Aorta (tissue), 5 donors: ENCODE measurements at places on chromosomes 1 and 21. TPM values are rescaled to one million over a fixed set of nuclear protein-coding genes. Genes with fewer than 3 reads are reported as not detected.

Gene TESK2
- total RNA-seq, result 5.2 TPM

Gene SELE
- 38.8 TPM for total RNA-seq

Gene ASPM
- total RNA-seq, result 1.6 TPM

Gene F11R
- 21.7 TPM for total RNA-seq

DNA sequence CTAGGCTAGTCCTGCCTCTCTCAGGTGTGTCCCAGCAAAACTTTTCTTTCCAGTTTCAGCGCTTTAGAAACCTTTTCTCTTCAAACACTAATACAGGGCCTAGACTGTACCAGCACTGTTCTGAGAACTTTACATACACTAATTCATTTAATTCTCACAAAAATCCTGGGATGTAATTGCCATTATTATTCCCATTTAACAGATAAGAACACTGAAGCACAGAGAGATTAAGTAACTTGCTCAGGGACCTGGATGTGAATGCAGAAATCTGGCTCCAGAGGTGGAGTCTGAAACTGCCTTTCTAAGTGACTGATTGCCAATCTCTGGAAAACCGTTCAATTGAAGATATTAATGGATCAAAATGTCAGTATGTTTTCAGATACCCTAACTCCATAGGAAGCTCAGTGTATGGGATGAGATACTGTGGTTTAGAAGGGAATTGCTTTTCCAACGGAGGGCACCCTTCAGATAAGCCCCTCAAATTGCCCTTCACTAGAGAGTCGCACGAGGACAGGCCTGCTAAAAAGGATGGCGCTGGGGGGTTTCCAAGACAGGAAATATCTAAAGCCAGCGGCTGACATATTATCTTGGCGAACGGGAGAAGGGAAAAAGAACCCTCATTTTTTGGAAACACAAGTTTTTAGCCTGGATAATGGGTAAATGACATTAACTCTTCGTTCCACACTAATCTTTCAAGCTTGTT is 698 bp upstream of the UCK2 start:
- no peak for DNase-seq

- no peak for DNase-seq
Observed at GRCh38 chr1:187883356-187883755, 1054.6 kb downstream of the PLA2G4A start.

- DNase-seq, result no peak
Observed at GRCh38 chr1:187476671-187477070, 647.9 kb downstream of the PLA2G4A start.

Gene GJA4
- total RNA-seq, result 45.4 TPM

Gene SAMD11
- 30.1 TPM for total RNA-seq

- no peak for DNase-seq
Observed at GRCh38 chr1:2036287-2036686, 13.9 kb upstream of the PRKCZ start.

DNA sequence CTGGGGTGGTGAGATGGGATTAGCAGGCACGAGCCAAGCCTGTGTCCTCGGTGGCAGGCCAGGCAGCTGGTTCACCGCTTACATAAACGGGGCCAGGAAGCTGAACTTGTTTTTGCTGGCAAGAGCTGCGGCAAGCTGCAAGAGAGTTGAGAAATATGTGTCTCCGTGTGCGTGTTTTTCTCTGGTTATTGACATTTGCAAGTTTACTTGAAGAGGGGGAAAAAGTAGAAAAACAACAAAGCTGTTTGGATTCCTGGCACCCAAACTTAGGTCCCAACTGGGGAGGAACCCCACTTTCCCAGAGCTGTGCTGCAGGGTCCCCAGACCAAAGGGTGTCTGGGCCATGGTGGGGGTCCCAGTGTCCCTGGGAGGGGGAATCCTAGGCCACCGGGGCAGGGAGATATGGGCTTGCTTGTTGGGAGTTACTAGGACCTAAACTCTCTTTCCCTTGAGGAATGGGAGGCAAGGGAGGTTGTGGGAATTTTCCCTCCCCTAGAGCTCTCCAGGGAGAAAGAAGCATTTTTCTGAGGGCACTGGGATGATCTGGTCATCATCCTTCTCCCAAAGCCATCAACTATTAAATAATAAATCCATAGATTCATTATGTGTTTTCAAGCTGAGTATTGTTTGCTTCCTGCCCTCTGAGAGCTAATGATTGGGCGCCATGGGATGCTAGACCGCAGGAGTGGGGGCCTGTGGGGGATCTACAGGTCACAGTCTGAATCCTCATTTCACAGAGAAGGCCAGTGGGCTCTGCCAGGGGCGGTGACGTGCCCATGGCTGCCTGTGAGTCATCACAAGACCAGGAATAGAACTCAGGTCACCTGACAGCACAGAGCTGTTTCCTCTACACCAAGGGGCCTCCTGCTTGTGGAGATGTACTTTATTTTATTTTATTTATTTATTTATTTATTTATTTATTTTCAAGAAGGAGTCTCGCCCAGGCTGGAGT is 14.8 kb downstream of the IL6R start:
- peak; percentile 95 for DNase-seq

DNA sequence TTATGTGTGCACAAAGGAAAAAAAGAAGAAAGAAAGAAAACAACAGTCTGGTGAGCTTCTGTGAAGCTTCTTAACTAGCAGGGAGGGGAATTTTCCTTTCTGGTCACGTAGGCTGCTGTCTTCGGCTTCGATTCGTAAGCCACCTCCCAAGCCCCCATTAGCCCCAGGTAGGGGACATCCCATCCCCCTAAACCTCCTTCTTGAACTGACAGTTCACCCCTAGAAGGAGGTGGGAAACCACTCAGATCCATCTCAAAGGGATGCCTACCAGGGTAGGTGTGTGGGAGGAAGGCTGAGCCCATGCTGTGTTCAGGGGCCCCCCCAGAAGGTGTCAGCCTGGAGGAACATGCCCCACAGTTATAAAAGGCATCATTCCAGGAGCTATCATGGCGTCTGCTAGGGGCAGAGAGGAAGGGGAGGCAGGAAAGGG is 25.8 kb downstream of the CD247 start:
- DNase-seq, result no peak

- no peak for DNase-seq
Observed at GRCh38 chr1:66767626-66768025, 15.4 kb downstream of the DYNLT5 start.

DNA sequence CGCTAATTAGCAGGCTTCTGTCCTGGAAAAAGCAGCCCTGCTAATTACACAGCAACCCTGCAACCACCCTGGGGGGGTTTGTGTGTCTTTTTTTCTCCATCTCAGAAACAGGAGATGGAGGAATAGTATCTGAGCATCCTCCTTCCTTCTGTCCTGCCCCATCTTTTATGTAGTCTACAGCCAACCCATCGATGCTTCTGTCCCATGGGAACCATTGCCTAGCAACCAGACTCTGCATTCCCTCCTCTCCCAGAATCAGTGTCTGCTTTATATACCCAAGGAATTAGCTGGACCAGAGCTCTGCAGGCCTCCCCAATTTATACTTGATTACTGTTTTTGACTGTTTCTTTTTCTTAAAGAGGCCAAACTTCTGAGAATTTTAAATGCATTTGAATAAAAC is 35.1 kb downstream of the LRRC38 start:
- no peak for DNase-seq

- peak; percentile 69 for DNase-seq
Observed at GRCh38 chr1:157099633-157100009, at the start of gene ETV3L. Gene ETV3L (minus strand): TSS chr1:157099808. CDS start chr1:157099523, 285 bp downstream.

DNA sequence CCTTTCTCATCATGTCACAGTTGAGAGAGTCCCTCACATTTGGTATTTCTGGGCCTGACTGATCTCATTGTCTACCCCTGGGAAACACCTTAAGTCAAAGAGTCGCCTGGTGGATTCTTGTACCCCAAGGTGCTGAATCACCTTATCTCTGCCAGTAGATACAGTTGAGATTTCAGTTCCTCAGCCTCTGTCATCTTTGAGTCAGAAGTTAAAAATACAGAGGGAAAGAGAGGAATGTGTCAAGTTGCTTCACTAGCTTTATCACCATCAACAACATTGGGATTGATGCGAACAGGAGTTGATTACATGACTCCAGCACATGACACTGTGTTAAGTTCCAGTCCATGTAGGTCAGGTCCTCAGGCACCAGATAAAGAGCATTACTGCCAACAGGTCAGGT is 513.0 kb downstream of the NUF2 start:
- DNase-seq, result no peak

- DNase-seq, result no peak
Observed at GRCh38 chr1:18336801-18337200, 143.9 kb upstream of the KLHDC7A start.

Gene MYCL
- total RNA-seq, result 1.2 TPM

DNA sequence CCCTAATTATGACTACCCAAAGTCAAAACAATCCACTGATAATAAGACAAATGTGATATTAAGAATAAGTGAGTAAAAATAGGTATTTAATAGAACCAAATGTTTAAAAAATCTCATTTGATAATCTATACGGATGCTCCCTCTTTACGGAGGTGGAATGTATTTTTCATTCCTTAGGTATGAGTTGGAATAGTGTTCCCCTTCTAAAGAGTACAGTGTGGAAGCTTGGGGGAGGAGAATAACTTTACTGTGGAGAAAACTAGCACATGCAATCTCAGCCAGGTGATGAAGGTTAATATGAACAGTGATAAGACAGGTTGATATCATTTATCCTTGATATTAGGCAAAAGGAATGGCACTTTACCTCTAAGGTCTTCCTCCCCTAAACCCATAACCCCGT is 74.6 kb downstream of the GPR88 start:
- DNase-seq, result no peak

Gene SPATA21
- total RNA-seq, result not detected

Gene AKR7A3
- total RNA-seq, result 1.2 TPM

- no peak for DNase-seq
Observed at GRCh38 chr1:114756009-114756892, 1.5 kb downstream of the CSDE1 start.

Gene ST6GALNAC5
- 9.8 TPM for total RNA-seq

DNA sequence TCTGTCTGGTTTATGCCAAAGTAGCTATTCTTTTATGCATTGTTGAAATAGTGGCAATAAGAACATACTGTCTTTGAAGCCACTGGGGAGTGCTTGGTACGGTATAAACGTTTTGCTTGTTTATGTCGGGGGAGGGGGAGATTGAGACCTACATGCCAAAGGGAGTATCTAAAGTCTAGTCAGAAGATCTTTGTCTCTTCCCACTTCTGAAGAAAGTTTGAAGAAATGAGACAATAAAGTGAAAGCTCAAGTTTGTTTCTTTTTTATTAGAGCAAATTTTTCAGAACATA is 6.8 kb downstream of the AKIRIN1 start:
- DNase-seq, result no peak

Gene MTARC2
- 33.9 TPM for total RNA-seq

- DNase-seq, result no peak
Observed at GRCh38 chr1:163877016-163877415, 555.3 kb downstream of the NUF2 start.

- DNase-seq, result no peak
Observed at GRCh38 chr1:207849646-207850045, 61.3 kb downstream of the CD34 start.

Gene ESRRG
- 0.21 TPM for total RNA-seq

- no peak for DNase-seq
Observed at GRCh38 chr1:16130827-16131226, 25.0 kb downstream of the EPHA2 start.

DNA sequence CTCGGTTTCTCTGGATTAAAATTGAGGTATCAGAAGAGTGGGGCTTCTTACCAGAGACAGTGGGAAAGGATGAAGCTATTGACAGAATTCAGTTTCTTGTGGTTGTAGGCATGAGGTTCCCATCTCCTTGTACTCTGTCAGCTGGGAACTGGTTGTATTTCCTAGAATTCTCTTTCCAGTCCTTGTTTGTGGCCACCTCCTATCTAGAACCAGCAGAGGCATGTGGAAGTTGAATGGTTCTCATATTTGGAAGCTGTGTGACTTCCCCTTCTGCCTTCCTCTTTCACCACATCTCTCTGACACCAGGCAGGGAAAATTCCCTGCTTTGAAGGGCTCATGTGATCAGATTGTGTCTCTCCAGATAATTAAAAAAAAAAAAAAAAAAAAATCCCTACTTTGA is 457.7 kb upstream of the ADAMTS5 start:
- DNase-seq, result no peak

Gene SMIM34
- not detected for total RNA-seq

DNA sequence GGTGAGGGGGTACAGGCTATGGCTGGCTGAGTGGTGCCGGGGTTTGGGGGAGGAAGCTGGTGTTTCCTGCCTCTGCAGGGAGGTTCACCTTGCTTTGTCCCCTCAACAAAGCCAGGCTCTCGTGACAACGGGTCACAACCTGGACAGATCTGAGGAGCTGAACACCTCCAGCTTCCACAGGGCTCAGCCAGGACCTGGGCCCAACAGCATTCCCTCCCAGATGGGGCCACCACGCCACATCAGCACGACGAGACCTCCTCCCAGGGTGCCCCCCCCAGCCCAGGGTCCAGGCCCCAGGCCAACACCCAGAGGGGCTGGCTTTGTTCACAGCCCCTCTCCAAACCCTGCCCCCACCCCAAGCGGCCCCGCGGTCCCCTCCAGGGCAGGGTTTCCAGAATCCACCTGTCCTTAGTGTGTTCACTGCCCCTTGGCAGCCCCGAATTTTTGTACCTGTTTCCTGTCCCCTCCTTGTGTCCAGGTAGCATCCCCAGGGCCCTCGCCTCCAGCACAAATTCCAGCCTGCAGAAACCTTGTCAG is 34.7 kb downstream of the UBE2G2 start:
- DNase-seq, result no peak

DNA sequence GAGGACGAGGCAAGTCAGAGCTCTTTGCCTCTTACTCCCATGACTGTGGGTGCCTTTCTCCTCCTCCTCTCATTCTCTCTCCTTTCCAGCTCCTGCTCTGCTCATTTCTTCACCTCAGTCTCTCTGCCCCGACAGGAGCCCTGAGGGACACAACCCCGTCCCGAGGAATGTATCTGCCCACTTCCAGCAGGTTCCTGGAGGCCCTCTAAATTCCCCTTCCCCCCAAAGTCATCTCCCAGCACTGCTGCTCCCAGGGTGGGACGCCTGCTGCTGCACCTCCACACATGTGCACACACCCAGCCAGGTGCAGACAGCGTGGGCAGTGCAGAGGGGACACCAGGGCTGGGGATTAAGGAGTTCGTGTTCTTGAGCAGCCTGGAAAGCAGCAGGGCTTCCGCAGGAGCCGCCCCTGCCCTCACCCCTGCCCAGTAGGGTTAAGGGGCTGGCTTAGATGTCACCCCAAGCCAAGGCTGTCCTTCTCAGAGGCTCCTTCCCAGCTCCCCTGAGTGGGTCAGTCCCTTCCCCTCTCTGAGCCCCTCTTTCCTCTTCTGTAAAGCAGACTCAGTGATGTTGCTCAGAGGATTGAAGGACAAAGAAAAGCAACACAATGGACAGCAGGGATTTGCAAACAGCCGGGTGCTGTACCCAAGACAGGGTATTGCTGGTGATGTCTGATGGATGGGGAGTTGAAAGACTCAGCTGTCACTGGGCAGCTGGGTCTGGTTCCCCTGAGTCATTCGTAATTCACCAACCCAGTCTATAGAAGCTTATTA is 346.0 kb downstream of the MATN1 start:
- DNase-seq, result no peak

- peak; percentile 22 for DNase-seq
Observed at GRCh38 chr21:46205766-46206162, 21.5 kb upstream of the SPATC1L start.

Gene TACSTD2
- 4.6 TPM for total RNA-seq
